ENCODE measurements at places on chromosomes 7 and 10. TPM values are rescaled to one million over a fixed set of nuclear protein-coding genes. Genes with fewer than 3 reads are reported as not detected.

The CPVL gene
- 39.0 TPM for total RNA-seq

The SPDYE6 gene
- not detected for total RNA-seq

The AFAP1L2 gene
- 1.6 TPM for total RNA-seq

The SORCS1 gene
- 0.08 TPM for total RNA-seq

The ZNRF2 gene
- 30.0 TPM for total RNA-seq

The ANK3 gene
- total RNA-seq = 30.0 TPM

The CALCR gene
- 0.19 TPM for total RNA-seq

The EPO gene
- total RNA-seq = 1.3 TPM

The CALY gene
- total RNA-seq = not detected

The ATXN7L1 gene
- total RNA-seq = 5.9 TPM

The SLC26A3 gene
- total RNA-seq = under 0.01 TPM

The UCMA gene
- total RNA-seq = not detected

The VIPR2 gene
- total RNA-seq = 0.17 TPM

The C10orf62 gene
- 0.56 TPM for total RNA-seq

The ITPRID1 gene
- total RNA-seq = not detected

The BTBD16 gene
- 0.42 TPM for total RNA-seq

The MSS51 gene
- 1.4 TPM for total RNA-seq
